Retinal pigment epithelial cell (primary cell): ENCODE measurements at places on chromosomes 13 and 19.
A peak's percentile ranks its signal among the peaks of the same experiment; 100 is the strongest.

DNA sequence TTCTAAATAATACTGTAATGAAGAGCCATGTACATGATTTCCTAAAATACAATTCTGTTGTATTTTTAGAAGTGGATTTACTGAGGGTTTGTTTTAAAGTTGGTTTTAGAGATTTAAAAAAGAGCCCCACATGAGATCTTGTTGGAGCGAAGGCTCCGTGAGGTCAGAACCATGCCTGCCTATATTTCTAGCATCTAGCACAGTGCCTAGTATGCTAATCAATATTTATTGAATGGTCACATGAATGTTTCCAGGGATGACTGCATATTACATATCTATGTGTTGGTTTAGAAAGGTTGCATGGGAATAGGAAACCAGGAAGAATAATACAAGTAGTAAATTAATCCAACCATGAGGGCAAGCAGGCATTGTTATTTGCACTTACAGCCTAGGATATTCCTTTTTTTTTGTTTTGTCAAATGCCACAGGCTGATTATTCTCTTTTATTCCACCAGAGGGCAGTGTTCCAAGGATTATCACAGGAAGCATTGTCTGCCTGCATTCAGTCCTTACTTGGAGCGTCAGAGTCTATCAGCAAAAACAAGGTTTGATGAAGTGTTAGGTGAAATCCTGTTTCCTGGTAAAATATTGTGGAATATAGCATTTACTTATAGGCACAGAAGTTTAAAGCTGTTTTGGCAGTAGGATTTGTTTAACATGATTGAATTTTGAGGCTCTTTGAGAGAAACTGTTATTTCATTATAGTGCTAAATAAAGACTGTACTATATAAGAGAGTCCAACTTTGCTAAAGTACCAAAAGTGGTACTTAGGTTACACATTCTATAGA is 46.8 kb downstream of the COG3 start:
- DNase-seq = peak; percentile 27

DNA sequence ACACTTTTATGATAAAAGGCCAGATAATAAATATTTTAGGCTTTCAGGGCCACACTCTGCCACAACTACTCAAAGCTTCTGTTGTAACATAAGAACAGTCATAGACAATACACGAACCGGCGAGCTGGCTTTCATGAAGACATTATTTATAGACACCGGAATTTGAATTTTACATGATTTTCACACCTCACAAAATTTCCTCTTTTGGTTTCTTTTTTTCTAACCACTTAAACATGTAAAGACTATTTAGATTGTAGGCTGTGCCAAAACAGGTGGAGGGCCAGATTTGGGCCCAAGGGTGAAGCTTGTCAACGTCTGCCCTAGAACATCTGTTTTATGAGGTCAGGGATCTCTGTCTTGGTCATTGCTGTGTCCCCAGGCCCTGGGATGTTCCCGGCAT is 29.7 kb upstream of the FXYD3 start:
- no peak for DNase-seq

GRCh38 chr13:100484702-100485101 is 103.9 kb downstream of the GGACT start:
- no peak for DNase-seq

DNA sequence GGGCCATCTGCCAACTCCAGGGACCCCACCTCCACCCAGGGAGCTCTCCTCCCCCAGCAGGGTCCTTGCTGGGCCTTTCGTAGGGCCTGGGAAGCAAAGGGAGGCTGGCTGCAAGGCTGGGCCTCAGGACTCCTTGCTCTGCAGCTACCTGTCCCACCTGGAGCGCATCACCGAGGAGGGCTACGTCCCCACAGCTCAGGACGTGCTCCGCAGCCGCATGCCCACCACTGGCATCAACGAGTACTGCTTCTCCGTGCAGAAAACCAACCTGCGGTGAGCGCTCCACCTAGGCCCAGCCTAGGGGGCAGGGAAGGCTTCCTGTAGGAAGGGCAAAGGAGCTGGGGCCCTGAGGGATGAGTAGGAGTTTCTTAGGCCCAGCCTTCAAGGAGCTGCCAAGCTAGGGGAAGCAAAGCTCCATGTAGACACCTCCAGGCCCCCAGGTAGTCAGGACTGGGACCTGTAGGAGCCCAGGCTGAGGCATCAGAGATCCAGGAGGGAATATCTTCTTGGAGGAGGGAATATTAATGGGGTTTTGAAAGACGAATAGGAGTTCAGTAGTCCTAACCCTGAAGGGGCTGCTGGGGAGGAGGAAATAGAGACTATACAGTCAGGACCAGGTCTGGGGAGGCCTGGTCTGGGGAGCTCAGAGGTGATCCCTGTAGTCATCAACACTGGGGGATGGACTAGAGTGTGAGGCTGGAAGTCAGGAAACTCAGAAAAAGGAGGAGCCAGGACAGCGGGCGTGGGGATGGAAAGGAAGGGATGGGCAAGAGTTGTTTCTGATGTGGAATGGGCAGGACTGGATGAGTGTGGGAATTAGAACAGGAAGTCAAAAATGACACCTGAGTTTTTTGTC is 16.0 kb downstream of the GNA15 start:
- DNase-seq = no peak

- no peak for DNase-seq
Measured at GRCh38 chr13:111484141-111484925, 163.9 kb downstream of the TEX29 start.

DNA sequence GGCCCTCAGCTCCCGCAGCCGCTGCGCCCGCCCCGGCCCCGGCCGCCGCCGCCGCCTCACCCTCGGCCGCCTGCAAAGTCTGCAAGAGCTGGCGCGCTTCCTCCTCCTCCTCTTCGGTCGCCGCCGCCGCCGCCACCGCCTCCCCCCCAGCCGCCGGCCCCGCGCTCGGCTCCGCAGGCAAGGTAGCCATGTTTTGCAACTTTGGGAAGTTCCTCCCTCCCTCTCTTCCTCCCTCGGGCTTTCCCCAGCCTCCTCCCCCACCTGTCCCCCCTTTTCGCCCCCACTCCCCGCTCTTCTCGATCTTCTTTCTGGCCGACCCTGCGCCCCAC is 433 bp downstream of the SIX5 start:
- no peak for DNase-seq

- DNase-seq = no peak
Measured at GRCh38 chr13:35764326-35765015, 288.0 kb upstream of the MAB21L1 start.

DNA sequence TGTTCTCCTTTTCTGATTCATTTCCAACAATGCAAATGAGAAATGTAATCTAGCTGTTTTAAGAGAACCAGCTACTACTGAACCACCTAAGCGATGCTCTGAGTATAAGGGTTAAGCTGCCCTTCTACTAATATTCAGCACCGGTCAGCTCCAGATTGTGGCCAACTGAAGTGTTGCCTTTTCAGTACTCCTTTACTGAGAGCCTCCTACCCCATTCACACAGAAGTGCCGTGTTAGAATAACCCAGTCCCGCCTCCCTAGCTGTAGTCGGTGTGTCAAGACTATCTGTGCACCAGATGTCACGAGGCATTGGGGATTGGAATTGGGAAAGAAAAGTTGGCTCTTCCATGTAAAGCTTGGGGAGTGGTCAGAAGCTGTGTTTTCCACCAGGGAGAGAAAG is 45.4 kb downstream of the FAM124A start:
- DNase-seq = no peak

- no peak for DNase-seq
Measured at GRCh38 chr19:2101417-2102335, 5.0 kb downstream of the IZUMO4 start.

DNA sequence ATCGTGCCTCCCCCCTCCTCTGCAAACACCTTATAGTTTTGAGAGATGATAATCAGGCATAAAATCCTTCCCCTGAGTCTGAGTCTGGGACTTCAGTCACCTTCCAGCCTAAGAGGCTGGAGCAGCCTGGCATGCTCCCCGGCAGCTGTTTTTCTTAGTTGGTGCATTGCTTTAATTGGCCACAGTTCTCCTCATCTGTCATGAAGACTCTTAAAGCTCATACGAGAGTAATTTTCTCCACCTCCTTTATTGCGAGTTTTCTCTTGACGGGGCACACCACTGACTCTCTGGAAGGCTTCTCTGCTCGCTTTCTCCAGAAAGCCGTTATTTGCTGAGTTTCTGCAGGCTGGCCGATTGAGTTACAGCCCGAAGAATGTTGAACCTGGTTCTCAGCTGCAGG is 310.5 kb downstream of the ATP8A2 start:
- no peak for DNase-seq

GRCh38 chr13:23279321-23279720 is 98.5 kb downstream of the SGCG start:
- DNase-seq = no peak

- no peak for DNase-seq
Measured at GRCh38 chr19:39195755-39196154, 1.0 kb upstream of the NCCRP1 start.

DNA sequence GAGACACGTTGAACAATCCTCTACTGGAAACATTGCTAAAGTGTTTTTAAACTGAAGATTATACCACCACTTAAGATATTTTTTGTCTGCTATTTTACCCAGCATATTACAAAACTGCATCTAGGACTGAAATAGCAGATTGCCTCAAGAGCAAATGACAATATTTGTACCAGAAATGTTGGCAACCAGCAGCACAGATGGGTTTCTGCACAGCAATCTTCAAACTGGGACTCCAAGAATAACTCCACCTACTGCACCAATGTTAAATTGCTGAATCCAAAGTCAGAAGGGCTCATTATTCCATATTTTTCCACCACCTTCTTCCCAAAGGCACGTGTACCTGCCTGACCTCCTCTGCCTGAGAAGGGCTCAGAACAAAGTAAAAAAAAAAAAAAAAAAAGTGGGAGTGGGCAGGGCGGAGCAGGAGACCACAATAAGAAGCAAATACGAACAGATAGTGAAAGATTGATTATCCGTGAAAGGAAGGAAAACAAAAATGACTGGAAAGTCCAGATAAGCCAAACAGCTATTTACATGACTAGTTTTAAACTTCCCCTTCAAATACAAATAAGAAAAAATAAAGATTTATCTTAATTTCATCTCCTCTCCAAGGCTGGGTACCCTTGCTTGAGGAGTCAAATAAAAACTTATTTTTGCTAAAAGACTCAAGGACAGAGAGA is 79.4 kb downstream of the FOXO1 start:
- no peak for DNase-seq

- DNase-seq = no peak
Measured at GRCh38 chr13:107088061-107088460, 520.1 kb upstream of the ARGLU1 start.

DNA sequence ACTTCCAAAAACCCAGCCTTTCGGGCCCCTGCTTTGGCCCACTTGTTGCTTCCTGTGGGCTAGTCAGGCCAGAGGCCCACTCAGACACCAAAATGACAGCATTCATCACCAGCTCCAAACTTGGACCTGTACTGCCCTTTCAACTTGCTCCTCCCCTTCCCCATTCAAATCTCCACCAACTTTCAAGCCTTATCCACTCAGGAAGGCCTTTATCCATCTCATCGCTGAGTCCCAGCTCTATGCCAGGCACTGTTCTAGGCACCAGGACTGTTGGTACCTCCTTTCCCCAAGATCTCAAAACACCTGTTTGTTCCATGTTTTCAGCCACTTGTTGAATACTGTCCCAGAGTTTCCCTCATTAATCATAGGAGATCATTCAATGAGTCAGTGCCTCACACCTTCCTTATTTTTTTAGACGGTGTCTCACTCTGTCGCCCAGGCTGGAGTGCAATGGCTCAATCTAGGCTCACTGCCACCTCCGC is 1011.4 kb downstream of the UQCRFS1 start:
- DNase-seq = no peak

GRCh38 chr19:17754634-17755442 is 3.6 kb downstream of the FCHO1 start:
- no peak for DNase-seq

DNA sequence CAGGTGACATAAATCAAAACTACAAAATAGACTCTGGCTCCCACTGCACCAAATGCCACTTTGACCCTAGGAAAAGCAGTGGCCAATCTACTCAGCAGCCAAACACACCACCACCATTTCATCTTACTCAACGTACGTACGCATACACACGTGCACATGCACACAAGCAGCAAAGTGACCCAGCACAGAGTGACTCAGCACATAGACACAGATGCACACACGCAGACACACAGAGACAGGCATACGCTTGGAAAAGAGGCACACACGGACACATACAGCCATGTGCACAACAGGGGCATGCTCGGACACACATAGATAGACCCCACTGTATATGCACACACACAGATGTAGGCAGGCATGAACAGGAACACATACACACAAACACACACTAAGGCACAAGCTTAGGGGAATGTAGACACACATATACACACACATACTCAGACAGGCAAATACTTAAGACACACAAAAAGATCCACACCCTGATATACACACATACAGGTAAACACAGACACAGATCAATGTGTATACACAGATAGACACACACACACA is 37.3 kb downstream of the PEPD start:
- DNase-seq = no peak

DNA sequence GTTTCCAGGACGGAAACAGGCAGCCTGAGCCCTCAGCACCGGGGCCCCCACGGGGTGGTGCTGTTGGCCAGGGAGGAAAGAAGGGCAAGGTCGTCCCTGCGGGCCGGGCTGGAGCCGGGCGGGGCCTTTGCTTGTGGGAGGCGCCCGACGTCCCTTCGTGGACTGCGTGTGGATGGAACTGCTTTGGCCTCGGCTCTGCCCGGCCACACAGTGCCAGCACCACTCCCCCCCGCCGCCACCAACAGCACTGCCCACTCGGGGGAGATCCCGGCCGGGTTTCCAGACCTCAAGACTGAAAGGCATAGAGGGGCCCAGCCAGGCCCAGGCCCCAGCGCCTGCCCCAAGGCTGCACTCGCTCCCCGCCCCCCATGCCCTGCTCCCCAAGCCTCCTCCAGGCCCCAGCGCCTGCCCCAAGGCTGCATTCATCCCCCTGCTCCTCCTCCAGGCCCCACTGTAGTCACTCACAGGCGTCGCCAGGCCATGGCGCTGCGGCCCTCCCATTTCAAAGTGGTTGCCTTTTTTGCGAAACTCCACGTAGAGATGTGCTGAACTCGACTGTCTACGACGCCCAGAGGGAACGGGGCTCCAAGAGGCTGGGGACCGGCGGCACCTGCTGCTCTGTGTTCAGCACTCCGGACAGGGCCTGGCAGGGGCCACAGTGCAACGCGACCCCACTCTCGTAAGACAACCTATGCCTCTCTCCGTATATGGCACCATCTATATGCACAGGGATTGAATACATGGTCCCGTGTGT is 22.5 kb downstream of the C13orf46 start:
- DNase-seq = no peak

DNA sequence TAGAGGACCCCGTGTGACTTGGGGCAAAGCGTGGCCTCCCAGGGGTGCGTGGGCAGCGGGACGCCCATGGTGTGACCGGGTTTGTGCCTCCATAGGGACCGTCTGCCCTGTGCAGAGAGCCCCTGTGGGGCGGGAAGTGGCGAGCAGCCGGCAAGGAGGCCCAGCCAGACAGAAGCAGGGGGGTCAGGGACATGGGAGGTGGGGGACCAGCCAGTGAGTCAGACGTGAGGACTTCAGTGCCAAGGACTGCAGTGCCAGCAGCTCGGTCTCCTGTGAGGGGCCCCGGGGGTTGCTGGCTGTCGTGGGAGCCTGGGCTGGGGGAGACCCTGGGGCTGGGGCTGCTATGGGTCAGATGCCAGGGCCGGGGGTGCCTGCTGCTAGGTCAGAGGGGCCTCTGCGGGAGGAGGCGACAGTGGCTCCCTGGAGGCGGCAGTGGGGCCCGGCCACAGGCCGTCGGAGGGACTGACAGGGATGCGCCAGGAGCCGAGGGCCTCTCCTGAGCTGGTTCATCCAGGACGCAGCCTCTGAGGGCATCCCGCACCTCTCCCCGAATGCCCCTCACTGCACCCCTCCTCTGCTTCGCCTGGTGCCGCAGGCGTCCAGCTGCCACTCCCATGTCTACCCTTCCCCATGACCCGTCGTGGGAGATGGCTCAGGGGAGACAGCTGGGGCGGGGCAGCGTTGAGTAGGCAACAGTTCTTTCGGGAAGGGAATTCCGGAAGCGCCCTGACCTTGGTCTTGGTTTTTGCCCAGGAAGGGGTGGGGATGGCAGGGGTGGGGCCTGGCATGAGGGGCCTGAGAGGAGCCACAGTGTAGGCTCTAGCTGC is 80.0 kb downstream of the KDM4B start:
- DNase-seq = peak; percentile 62
